ENCODE measurements at places on chromosomes 12 and 14.

DNA sequence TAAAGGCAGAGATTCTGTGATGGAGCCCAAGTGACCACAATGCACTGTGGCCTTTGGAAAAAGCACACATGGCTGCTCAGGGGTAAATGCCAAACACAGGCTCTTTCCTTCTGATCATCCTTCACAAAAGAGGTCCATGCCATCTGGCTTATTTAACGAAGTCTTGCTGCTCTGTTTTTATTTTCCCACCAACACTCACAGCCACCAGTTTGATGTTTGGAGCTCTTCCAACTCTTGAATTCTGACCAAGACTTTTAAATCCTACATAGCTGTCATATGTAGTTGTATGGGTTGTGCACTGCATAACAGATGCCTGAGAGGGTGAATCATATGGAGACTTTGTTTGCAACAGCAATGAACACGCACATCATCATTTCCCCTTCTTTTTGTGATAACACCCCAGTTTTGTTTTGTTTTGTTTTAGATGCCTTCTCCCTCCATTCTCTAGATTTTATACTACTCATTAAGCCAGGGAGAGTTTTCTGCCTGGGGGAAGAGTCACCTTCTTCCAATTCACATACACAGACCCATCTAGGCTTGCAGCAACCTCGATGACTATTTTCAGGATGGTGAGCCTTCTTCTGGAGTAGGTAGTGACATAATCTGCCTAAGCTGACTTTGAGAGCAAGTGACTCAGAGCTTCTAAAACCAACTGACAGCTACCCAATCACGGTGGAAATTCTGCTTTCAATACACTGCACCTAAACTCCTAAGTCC lies 145.2 kb upstream of the WSCD2 start:
- no peak for DNase-seq

GRCh38 chr12:54996205-54996604 lies 11.6 kb upstream of the TESPA1 start:
- DNase-seq, result no peak

- no peak for DNase-seq
Measured at GRCh38 chr12:27143256-27144069, 61.1 kb upstream of the C12orf71 start.

DNA sequence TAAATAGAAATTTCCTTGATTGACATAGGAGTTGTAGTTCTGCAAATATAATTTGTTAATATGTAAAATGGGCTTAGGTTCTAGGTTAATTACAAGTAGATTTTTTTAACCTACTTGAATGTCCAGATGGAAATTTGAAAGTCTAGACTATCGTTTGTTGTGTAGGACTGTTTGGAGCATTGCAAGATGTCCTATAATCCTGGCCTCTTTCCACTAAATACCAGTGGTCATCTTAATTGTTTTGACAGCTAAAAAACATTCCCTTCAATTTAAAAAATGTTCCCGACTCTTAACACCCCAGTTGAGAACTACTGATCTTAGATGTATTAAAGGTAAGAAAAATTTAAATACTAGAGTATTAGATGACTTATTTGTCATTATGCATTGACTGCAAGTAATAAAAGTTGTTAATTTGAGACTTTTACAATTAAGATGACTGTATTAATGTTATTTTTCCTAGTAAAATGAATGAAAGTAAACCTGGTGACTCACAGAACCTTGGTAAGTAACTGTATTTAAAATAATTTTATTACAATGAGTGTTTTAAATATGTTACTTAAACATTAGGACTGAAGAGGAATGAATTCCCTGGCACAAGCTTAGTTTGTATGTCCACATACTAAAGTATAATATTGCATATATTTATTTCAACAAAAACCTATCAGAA lies 21.8 kb downstream of the G2E3 start:
- no peak for DNase-seq
